Head of caudate nucleus (tissue), 42 donors: ENCODE measurements at places on chromosomes 6 and 20.

- no peak for DNase-seq
Measured at GRCh38 chr6:110048221-110048875, 70.2 kb downstream of the GPR6 start.

DNA sequence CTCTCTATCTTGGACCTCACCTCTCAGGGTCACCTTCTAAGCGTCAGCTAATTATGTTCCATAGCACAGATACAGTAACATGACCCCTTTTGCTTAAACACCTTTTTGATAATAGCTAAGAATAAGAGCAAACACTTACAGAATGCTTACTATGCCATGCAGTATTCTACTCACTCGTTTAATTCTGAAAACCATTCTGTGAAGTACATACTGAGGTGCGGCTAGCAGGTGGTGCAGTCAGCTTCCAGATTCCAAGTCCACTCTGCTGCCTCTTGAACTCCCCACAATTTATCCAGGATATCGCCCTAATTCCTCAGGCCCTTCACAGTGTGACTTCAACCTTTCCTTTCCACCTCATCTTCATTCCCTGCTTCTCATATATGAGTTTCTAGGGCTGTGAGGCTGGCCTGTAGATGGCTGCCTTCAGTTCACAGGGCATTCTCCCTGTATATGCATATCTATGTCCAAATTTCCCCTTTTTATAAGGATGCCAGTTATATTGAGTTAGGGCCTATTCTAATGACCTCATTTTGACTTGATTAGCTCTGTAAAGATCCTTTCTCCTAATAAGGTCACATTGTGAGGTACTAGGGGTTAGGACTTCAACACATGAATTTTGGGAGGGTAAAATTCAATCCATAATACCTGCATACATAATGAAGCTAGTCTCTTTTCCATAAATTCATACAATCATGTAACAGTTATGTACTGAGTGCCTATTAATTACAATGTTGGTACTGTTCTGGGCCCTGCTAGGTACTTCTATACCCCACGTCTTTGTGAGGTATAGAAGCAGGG lies 130.1 kb downstream of the PDSS2 start:
- no peak for DNase-seq

GRCh38 chr20:3730803-3731672 lies 1.4 kb upstream of the HSPA12B start:
- no peak for DNase-seq

DNA sequence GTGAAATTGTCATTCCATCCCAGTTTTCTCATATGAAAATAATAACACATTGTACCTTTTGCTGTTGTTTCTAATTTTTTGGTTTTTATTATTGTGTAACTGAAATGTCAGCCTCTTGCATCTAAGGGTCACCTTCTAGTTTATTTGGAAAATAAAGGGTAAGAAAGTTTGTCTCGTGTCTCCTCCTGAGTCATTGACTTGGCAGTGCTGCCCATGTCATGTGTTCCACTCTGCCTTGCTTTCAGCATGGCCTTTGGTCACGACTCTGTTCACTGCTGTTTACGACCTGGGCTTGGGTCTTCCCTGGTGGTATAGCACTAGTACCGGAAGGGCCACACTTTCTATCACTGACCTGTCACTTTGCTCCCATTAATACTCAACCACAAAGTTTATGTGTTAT lies 171.4 kb upstream of the RSPO3 start:
- DNase-seq, result no peak
